ENCODE measurements at places on chromosomes 7 and 10. TPM values are rescaled to one million over a fixed set of nuclear protein-coding genes. Genes with fewer than 3 reads are reported as not detected.
A peak's percentile ranks its signal among the peaks of the same experiment; 100 is the strongest.

GRCh38 chr10:108358912-108359311, 1194.4 kb upstream of the SORCS1 start:
- peak; percentile 54 for DNase-seq

- no peak for DNase-seq
These were observed 58.3 kb upstream of the CFAP46 start for GRCh38 chr10:133000648-133001047.

DNA sequence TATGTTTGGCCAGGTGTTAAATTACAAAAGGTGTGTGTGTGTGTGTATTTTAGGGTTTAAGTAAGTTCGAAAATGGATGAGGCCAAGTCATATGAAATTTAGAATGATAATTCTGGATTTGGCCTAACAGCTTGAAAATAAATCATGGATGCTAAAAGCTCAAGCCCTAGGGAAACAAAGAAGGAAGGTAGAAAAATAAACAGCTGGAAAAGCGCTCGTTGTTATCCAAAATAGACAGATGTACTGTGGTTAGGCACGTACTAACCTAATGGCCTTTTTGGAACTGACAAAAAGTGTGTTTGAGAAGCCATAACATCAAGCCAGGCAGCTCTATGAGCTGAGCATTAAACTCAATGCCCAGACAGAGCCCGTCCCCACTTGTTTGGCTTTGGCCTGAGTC, 17.5 kb upstream of the PALS2 start:
- no peak for DNase-seq

GRCh38 chr10:24973163-24973562, 20.8 kb upstream of the PRTFDC1 start:
- DNase-seq = no peak

GRCh38 chr7:44161371-44161770, 20.2 kb upstream of the MYL7 start:
- DNase-seq = no peak

DNA sequence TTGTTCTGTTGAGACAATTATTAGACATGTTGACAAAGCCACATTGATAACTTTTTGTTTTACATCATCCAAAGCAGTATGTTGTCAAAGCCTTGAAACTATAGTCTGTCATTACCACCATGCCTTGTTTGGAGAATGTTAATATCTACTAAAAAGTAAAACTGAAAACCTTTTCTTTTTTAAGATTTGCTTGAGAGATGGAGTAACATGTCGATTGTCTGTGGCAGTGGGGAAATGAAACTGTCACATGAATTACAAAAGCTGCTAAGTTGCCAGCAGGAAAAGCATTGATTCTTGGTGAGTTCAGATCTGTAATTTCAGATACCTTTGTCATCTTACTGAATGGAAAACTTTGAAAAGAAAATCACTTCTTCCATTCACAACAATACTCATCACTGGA, 69.1 kb downstream of the TFPI2 start:
- no peak for DNase-seq

ITIH2 gene
- total RNA-seq = not detected

ADAM22 gene
- total RNA-seq = not detected

OPN1SW gene
- not detected for total RNA-seq

BEND7 gene
- total RNA-seq = 4.5 TPM

FBXO24 gene
- 1.0 TPM for total RNA-seq

EZH2 gene
- 19.4 TPM for total RNA-seq

SYNPO2L gene
- not detected for total RNA-seq
